ENCODE measurements at places on chromosomes 4 and X.

GRCh38 chr4:184028561-184029374, 123.7 kb downstream of the STOX2 start:
- peak; percentile 12 for DNase-seq

DNA sequence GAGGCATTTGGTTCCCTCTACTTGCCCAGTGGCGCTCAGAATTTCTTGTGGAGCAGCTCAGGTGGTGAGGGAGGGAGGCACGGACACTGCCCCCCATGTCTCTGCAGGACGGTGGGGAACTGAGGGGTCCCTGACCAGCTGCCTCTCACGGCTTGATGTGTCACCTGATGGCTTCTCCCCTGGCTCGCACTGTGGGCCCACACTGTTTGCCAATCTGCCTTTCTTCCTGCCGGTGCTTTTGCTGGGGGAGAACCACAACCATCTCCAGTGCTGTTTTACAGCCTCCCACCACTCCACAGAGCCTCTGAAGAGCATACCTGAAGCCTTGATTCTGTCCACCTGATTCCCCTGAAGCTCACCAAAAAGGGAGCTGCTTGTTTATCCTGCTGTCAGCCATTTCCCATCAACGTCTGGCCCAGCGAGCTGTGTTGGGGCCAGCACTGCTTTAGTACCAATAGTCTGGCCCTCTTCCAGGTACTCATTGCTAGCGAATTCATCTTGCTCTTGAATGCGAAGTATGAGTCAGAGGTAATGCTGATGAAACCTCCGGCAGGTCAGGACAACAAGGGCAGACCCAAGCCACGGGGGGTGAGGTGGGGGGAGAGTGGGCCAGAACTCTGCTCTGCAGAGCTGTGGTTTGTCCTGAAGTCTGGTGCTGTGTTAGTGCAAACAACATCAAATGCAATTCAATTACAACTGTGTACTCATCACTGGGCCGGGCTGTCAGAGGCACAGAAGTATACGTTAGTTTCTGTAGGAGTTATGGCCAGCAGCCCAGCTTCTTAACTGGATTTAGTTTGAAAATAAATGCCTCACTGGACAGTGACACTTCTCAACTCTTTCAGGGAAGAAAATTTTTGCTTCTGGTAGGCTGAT, 208.3 kb upstream of the JADE1 start:
- no peak for DNase-seq

DNA sequence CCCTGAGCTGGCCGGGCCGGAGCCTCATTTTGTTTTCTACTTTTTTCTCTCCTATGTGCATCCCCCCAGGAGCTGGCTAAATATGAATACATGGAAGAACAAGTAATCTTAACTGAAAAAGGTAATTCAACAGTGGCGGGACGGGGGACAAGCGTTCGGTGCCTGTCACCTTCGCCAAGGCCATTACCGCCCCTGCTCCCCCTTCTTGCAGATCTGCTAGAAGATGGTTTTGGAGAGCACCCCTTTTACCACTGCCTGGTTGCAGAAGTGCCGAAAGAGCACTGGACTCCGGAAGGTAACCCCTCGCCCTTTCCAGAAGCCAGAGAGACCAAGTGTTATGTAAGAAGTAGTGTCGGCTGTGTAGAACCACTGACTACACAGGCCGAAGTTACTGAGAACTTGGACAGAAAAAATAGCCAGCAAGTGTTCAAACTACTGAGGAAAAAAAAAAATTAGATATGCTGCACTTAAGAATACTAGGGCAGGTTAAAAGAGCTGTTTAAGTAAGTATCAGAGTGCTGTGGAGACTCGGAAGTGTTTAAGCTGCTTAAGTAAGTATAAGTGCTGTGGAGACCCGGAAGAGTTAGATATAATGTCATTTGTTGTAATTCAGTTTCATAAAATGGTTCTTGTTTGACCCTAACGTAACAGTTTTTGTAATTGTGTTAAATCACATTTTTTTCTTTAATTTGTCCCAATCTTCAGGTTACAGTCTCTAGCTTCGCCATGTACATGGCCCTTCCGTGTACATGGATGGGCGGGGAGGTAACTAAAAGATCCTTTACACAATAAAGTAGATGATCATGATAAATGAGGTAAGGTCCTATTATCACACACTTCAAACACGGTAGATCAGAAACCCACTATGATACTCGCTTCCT, 856 bp downstream of the SAT1 start:
- no peak for DNase-seq

GRCh38 chr4:39032218-39033085, at the start of gene TMEM156:
TSS of gene TMEM156 (minus strand) at chr4:39032409. CDS start at chr4:39032313, 96 bp downstream.
- DNase-seq = no peak

- no peak for DNase-seq
These were observed 1110.9 kb downstream of the NLGN4X start for GRCh38 chrX:5117816-5118215.

- no peak for DNase-seq
These were observed 120.8 kb upstream of the SFRP2 start for GRCh38 chr4:153909672-153910071.

DNA sequence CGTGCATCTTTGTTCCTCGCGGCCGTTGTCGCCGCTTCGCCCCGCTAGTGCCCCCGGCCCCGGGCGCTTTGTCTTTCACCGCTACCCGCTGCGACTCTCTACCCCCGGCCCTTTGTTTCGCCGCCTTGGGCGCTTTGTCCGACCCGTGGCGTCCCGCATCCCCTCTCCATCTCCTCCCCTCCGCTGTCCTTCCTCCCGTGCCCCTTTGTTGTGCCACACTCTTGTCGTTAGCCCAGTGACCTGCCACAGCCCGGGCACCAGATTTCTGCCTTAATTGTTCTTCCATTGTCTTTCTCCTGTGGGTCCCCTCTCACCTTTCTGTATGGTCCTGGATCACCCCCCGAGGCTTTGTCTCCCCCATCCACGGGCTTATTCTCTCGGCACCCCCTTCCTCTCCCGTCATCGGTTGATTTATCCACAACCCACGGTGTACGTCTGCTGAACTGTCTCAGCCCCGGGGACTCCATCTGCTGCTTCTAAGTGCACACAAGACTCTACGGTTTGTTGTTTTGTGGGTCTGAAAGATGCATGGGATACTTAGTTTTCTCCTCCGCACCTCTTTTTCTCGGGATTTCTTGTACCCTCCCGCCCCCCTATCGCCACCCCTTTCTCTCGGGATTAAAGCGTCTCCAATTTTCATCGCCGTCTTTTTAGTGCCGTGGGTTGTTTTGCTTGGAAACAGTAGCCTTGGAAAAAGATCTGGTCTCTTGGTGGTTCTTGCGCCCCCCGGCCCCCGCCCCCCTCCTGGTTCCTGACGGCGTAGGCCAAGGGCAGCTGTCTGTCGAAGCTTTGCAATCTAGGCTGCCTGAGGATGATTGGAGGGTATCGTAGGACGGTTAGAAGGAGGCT, 783 bp downstream of the RBPJ start:
- peak; percentile 51 for DNase-seq

DNA sequence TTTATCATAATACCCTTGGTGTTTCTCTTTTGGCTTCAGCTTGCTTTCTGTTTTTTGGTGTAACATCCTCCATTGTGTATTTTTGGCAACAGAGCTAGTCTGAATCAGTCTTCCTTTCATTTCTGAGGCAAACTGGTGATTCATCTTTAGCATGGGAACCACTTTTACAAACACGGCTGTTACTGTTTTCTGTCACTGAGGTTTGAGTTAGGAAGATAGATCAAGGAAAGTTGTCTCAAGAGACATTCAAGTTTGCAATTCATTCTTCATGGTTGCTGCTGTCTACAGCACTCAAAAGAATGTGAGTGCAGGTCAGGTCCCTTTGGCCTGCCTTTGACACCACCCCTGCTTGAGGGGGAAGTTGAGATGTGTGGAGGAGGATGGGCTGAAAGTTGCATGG, 36.3 kb downstream of the IL21 start:
- no peak for DNase-seq

DNA sequence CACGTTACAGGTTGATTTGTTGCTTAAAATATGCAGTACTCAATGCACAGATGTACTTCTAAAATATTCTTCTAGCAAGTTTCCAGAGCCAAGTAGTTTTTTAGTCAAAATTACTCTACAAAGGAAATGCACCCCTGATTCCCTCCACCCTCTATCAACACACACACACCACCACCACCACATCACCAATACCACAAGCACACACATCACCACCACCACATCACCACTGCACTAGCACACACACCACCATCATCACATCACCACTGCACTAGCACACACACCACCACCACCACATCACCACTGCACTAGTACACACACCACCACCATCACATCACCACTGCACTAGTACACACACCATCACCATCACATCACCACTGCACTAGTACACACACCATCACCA, 105.2 kb upstream of the FRG1 start:
- no peak for DNase-seq

DNA sequence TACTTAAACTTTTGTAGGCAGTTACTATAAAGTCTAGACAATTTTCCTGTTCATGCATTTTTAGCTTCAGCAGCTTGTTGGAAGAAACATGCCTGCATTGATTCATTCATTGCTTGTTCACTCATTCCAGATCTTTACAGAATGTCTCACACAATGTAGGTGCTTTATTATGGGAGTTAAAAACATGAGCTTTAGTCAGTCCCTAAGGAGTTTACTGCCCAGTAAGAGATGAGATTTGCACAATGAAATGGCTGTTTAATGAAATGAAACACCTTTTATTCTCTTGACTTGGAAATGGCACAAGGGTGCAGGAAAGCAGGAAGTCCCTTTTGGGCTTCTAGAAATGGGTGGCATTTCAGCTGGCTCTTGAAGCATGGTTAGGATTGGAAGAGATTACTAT, 2.9 kb downstream of the NOCT start:
- DNase-seq = no peak

- no peak for DNase-seq
These were observed 61.0 kb downstream of the FAM114A1 start for GRCh38 chr4:38928568-38928967.

DNA sequence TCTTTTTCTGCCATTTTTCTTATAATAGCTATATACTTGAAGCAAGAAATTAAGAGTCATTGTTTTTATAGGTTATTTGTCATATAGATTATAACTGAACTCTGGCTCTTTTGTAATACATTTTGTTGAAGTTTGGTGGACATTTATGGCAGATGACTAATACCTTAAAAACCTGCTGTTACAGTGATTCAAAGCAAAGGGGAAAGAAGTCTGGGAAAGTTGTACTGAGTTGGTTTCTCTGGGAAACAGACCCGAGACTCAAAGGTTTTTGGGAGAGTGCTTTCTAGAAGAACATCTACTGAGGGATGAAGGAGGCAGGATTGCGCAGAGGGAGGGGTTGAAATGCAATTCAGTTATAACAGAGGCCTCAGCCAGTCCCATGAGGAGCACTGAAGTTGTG, 35.9 kb downstream of the NAP1L5 start:
- no peak for DNase-seq

DNA sequence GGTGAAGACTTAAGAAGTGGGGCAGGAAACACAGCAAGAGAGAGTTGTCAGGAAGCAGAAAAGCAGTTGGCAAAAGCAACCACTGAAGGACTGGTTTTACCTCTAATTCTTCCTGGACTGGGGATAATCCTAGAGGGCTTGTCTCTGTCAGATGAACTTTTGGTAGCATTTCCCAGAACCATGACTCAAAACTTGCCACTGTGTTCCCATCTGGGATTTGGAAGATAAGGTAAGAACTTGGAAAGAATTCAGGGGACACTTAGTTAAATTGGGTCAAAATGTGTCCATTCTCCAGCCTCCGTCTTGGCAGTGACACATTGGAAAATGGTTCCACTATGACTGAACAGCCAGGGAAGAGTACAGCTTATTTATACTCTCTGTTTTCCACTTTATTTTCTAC, 55.7 kb downstream of the CD38 start:
- no peak for DNase-seq

- DNase-seq = no peak
These were observed 316.0 kb downstream of the TRIML1 start for GRCh38 chr4:188455062-188455752.

GRCh38 chr4:88599714-88600113, 7.4 kb downstream of the HERC3 start:
- DNase-seq = no peak

DNA sequence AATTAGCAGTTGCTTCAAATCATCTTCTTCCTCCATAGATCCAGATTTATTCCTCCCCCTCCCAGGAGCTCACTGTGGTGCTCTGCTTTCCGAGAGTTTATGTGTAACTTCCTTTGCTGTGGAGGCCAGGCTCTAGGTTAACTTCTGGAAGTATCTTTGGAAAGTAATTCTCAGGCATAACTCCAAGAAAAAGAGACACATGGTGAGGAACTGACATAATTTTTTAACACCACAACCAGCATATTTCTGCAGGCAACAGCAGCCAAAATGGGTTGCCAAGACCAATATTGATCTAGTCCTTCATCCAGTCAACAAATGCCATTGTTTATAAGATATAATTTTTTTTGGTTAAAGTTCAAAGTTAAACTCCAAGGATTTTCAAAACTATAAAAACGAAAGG, 114.5 kb upstream of the RBPJ start:
- no peak for DNase-seq

- no peak for DNase-seq
These were observed 18.5 kb downstream of the AMELX start for GRCh38 chrX:11311706-11312105.

DNA sequence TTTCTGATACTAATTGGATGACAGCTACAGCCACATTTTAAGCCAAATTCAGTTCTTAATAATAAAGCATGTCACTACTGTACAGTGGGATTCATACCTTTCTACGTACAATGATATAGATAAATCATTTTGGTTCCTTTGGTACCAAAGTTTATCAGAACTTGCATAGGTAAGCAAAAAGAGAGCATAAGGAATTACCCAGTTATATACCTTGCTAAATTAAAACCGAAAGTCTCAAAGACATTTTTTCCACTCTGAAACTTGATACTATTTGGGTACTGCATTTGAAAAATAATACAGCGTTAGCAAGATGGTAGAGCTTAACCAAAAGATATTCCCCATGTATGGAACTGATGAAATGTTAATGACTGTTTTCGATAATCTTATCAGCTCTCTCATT, 400.9 kb upstream of the ADGRL3 start:
- DNase-seq = no peak

- no peak for DNase-seq
These were observed 694.4 kb upstream of the FAM241A start for GRCh38 chr4:111450867-111451266.

- DNase-seq = no peak
These were observed 377.2 kb upstream of the ANXA10 start for GRCh38 chr4:167715176-167715575.

GRCh38 chrX:15576019-15576418, 24.7 kb downstream of the ACE2 start:
- no peak for DNase-seq

DNA sequence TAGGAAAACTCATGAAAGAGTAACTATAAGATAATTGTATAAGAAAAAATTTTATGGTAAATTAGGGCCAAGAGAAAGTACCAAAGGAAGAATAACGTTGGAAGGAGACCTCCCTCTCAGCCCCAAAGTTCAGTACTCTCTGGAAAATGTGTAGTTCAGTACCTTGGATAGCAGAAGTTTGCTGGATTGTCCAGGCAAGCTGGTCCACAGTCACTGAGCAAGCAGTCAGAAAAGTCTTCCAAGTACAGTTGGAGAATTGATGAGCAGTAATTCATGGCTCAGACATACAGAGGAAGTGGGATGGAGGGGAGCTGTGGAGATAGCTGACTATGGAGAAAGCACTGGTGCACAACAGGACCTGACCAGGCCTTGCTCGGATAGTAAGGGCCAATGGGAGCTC, 598.2 kb upstream of the NDST4 start:
- no peak for DNase-seq

- no peak for DNase-seq
These were observed 28.6 kb downstream of the SULT1B1 start for GRCh38 chr4:69731847-69732246.

- no peak for DNase-seq
These were observed 2.3 kb downstream of the IRF2 start for GRCh38 chr4:184471881-184472613.

Measured in CD8-positive, alpha-beta T cell (primary cell).